Putamen (tissue), 1 donor: ENCODE measurements at places on chromosomes 16 and 17.

- no peak for DNase-seq
Measured at GRCh38 chr16:58027161-58027915, 1.8 kb downstream of the MMP15 start.

DNA sequence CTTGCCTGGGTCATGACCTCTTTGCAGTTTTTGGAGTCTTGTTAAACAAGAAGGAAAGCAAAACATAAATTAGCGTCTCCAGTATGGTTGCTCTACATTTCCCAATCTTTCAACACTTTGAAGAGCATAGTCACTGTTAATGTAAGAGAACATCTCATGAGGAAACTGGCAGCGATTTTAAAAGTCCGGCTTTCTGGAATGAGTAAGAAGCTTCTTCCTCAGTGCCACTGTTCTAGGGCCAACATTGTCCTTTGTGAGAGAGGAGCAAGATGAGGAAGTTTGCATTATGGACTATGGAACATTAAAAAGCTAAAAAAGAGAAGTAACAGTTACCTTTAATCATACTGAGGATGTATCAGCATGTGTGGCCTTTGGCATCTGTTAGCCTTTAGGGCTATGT is 73.1 kb downstream of the WNT3 start:
- no peak for DNase-seq

DNA sequence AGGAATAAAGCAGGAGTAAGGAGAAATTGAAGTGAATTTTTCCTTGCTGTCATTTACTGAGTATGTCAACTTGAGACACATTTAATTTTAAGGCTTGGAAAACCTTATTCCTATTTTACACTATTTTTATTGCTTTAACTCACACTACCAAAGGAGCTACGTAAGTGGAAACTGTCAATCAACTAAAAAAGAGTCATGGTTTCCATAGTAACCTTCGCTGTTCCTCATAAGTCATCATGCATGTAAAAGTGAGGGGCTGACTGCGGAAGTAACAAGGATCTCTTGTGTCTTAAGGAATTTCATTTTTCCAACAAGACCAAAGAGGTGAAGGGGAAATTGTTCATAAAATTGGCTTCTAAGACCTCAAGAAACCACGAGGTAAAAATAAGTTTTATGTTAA is 516.2 kb upstream of the CA10 start:
- peak; percentile 17 for DNase-seq

DNA sequence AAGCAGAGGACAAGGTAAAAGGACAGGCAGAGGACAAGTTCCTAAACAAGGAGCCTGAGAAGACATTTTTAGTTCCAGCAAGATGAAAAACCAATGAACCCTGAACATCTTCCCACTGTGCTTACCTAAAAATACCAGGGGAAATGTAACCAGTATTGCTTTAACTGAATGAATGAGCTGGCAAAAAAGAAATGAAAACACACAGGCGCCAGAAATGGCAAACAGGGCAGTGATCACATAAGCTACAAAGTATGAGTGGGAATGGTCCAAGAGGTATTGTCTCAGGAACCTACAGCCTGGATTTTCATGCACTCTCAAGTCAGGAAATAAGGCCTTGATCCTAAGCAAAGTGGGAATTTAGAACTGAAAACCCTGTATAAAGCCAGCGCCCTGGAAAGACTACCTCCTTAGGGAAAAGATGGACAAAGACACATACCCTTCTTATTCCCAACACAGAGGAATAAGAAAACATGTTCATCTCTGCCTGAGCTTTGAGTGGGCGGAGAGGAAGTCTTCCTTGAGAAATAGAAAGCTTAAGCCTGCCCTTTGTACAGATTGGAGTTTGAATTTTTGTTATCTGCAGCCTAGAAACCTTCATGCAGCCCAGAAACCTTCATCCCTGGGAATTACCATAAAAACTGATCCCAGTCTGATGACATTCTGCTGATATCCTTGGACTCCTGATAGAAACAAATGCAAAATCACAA is 2.1 kb downstream of the CMTM2 start:
- DNase-seq: no peak

GRCh38 chr17:75642784-75643642 is 9.8 kb downstream of the SMIM5 start:
- DNase-seq: no peak

DNA sequence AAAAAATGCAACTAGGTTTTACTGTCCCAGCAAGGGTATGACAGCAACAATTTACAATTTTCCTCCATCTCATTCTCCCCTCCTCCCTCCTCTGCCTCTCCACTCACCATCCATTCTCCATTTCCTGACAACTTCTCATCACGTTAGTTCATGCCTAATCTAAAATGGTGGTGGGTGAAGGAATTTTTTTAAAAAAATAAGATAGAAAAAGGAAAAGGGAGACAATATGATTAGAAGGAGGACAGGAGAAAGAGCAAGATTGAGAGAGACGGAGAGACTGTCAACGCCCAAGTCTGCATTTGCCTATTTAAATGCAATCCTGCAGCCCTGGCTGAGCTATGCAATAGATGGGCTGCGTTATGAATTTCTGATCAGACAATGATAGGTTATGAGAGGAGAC is 380.7 kb upstream of the PSMD7 start:
- no peak for DNase-seq

DNA sequence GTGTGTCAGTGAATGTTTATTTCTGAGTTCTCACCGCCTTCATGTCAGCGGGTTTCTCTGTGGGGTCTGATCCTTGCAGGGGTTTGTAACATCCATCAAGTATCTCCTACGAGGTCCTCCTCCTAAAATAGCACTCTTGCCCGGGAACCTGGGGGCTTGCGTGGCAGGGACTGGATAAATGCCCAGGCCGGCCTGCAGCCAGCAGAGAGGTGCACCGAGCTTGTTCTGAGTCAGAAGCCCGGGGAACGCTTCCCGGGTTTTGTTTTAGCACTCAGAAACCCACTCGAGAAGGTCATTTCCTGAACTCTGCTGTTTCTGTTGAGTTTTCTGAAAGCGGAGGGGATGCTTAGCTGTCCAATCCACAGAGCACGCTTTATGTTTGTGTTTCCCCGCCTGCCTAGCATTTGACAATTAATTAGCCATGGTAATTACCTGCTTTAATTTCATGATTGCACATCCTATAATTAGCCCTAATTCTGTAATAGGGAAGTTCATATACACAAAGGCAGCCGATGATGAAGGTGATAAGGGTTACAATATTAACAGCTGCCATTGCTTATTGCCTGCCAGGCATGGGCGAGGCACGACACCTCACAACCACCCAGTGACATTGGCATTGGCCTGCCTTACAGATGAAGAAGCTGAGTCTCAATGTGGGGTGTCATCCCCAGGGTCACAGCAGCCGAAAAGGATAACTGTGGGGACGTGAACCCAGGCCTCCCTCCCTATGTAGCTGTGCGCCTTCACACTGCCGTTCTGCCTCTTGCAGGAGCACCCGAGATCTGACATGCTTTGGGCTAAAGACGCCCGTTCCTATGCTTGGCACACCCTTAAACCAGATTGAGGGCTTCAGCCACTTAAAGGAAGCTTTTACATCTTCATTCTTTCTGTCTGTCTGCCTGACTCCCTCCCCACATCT is 333.1 kb downstream of the CPPED1 start:
- DNase-seq: no peak

DNA sequence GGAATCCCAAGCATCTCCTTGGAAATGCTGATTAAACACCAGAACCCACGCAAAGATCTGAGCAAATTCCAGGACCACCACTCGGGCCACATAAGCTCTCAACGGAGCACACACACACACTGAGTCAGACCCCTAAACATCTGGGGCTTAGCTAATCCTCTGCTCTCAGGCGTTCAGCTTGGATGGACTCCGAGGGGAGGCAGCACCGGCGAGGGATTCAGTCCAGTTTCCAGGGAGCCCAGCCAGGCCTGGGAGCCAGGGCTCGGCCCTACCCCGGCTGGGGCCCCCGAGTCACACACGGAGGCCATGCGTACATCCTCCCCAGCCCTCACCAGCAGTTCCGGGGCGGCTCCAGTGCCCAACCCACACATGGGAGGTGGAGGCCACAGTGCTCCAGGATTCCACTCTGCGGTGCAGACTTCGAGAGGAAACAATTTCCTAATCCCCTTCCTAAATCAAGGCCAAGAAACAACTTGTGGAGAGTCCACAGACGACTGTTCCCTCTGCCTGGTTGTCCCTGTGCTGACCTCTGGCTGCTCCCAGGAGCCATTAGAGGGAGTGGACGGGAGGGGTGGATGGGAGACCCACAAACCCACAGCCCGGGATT is 70.5 kb downstream of the GAS7 start:
- no peak for DNase-seq

DNA sequence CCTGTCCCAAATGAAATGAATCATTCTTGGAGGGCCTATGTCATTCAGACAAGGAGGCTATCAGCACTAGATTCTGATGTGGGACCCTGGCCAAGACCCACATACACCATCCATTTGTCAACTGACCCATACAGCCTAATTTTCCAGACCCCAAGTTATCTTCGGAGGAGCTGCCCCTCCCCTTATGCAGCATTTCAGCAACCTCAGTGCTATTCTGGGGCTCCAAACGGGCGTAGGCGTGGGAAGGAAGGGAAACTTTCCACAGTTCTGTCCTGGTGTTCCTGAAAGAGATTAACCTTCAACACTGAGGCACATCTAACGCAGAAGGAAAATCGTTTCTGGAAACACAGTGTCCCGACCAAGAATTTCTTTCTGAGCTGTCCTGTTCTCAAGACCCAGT is 86.7 kb downstream of the MYH11 start:
- no peak for DNase-seq

DNA sequence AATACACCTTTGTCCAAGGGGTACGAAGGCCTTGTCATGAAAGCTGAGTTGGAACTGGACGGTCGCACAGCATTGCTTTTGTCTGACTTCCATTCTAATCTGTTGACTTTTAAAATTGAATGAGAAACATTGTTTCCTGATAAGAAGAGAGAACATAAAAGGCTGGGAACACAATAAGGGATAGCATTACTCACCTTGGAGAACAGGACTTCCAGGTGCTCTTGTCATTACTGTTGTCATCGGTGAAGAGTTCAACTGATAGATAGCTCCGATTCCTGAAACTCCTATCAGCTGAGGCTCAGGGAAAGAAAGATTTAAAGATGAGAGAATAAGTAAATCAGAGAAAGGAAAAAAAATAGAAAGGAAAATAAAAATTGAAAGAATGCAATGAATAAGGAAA is 351.1 kb downstream of the KCNJ2 start:
- no peak for DNase-seq

GRCh38 chr16:53714205-53715022 is 10.5 kb downstream of the FTO start:
- DNase-seq: no peak

- DNase-seq: no peak
Measured at GRCh38 chr17:9549215-9549614, 26.4 kb downstream of the STX8 start.

- DNase-seq: no peak
Measured at GRCh38 chr16:23453338-23454052, 506 bp upstream of the COG7 start.

DNA sequence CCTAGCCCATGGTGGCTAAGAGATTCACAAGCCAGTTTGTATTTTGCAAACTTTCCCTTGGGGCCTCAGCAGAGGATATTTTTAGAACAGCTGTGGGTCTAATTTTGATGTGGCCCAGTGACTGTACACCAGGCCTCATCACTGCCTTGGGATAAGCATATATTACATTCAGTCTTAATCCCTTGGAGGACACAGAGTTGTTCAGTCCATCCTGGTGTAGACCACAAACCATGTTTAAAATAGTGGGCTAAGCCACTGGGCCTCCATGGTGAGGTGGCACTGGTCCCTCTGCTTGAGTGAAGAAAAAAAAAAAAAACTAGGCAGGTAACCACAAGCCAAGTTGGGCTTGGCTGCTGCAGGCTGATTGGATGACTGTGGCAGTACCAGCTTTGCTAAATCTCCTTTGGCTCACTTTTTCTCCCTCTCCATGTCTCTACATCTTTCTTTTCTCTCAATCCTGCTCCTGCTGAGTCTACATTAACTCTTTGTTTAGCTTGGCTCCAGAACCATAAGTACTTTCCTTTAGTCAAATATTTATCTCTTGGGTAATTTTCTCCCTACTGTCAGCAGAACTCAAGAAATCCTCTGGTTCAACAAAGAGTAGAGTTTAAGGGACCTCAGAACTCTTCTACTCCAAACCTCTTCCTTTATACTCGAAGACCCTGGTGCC is 120.0 kb upstream of the TBX2 start:
- DNase-seq: no peak

GRCh38 chr17:38892083-38892482 is 22.2 kb downstream of the LASP1 start:
- DNase-seq: no peak

GRCh38 chr16:79401782-79402181 is 198.8 kb downstream of the MAF start:
- no peak for DNase-seq

GRCh38 chr17:76925441-76925891 is 57.3 kb downstream of the MGAT5B start:
- peak; percentile 66 for DNase-seq

- no peak for DNase-seq
Measured at GRCh38 chr16:58508671-58509251, 6.6 kb upstream of the SETD6 start.

DNA sequence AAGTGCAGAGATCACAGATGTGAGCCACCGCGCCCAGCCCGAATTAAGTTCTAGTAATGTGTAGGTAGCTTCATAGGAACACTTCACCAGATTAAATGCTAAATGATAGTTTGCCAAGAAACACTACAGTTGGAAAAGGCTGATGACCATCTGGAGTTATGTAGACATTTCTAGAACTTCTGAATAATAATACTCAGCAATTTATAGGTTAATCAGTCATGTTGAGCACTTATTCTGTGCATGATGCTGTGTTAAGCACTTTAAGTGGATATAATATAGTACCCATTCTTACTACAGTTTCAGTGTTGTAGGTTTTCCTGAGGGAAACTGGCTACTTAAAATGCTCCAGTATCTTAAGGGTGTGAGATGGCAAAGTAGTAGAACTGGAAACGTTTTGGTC is 45.2 kb downstream of the NUP93 start:
- no peak for DNase-seq

GRCh38 chr16:69833357-69834282 is 71.5 kb downstream of the WWP2 start:
- DNase-seq: no peak

DNA sequence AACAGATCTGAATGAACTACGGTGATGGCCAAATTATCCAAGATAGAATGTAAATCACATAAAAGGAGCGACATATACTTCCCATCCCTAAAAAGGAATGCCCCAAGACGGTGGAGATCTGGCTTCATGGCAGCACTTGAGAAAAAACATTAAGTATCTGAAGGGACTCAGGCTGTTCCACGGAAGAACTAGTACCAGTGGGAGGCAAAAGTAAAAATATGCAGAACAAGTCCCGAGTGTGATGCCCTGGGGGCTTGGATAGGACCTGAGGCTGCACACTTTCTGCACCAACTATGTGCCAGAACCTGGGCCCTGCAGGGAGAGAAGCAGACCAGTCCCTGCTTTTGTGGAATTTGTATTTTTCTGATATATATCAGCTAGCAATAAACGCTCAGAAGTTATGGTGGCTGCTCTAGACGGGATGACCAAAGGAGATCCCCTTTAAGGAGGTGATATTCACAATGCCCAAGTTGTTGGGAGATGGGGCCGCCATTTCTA is 539 bp upstream of the CKLF start:
- DNase-seq: no peak

- DNase-seq: no peak
Measured at GRCh38 chr17:47277921-47278320, 24.3 kb downstream of the ITGB3 start.
